Suppressor macrophage treated with lipopolysaccharide for 1 hour (primary cell): ENCODE measurements at places on chromosomes 1 and 21.

DNA sequence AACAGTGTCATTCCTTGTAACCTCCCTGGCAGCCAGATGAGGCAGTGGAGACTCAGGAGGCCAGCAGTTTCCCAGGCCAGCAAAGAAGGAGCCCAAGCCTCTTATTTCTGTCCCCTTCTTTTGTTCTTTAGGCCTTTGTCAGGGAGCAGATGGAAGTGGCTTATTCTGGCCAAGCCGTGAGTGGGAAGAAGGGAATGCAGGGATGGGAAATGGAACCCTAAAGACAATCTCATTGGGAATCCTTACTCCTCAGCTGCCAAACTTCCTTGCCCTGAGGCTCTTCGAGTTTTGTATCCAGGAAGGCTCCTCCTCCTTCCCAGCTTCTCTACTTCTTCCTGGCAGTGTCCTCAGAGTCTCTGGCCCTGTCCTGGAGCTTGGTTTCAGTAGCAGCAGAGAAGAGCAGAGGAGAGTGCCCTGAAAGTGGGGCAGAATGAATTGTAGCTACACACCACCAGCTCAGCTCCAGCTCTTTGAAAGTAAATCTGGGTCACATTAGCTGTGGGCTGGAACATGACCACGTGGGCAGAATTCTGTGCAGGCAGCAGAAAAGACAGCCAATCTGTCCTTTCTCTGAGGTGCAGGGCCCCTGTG lies 63.9 kb downstream of the NDUFS5 start:
- no peak for DNase-seq

GRCh38 chr1:115134850-115135480 lies 45.7 kb upstream of the TSPAN2 start:
- DNase-seq, result no peak

GRCh38 chr1:116814926-116815723 lies 60.9 kb downstream of the CD2 start:
- no peak for DNase-seq

DNA sequence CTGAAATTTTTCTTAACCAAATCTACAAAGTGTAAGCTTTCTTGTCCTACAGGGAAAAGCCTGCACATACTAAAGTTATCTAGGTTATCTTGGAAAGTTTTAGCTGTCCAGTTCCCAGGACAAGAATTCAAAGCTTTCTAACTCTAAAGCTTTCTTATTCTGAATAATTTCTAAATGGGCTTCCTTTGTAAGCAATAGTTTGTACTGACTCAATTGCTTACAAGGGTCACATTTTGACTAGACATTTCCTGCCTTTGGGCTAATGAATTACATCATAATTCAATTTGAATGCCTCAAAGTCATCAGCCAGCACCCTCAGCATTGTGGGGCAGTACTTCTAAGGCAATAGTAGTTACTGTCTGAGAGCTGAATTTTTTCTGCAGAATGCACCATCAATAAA lies 223.0 kb downstream of the LTN1 start:
- DNase-seq, result peak; percentile 3

GRCh38 chr1:199282751-199283305 lies 644.0 kb downstream of the PTPRC start:
- DNase-seq, result no peak

GRCh38 chr1:37945743-37946702 lies 830 bp downstream of the INPP5B start:
- DNase-seq, result peak; percentile 61

- no peak for DNase-seq
Observed at GRCh38 chr1:71041806-71042205, 5.8 kb downstream of the PTGER3 start.

DNA sequence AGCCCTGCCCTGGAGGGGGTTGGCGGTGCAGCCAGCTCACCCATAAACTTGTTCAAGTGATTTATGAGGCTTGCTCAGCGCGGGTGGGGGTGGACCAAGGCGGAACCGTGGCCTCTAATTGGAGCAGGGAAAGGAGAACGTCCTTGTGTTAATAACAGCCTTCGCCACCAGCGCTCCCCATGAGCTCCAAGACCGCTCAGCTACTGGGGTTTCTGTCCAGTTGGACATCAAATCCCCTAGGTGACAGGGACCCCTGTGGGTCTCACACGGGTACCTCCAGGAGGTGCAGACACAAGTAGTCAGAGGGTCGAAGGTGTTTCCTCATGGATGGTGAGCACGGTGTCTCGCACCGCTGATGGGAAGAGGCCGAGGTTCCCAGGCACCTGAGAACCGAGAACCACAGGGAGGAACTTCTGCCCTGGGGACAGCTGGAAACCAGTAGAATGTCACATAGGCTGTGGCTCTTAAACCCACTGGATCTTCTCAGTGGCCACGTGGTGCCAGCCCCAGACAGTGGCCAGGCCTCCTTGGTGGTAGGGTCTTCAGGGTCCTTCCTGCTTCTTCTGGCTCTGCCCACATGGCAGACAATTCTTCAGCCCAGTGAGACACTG lies 3.7 kb upstream of the ACTRT2 start:
- DNase-seq, result no peak

- no peak for DNase-seq
Observed at GRCh38 chr1:185916861-185917260, 182.7 kb downstream of the HMCN1 start.

GRCh38 chr1:52460694-52461093 lies 56.3 kb downstream of the PRPF38A start:
- no peak for DNase-seq

GRCh38 chr1:64502083-64502482 lies 32.2 kb downstream of the CACHD1 start:
- no peak for DNase-seq

- DNase-seq, result peak; percentile 69
Observed at GRCh38 chr1:153597206-153597605, 15.7 kb downstream of the S100A16 start.

DNA sequence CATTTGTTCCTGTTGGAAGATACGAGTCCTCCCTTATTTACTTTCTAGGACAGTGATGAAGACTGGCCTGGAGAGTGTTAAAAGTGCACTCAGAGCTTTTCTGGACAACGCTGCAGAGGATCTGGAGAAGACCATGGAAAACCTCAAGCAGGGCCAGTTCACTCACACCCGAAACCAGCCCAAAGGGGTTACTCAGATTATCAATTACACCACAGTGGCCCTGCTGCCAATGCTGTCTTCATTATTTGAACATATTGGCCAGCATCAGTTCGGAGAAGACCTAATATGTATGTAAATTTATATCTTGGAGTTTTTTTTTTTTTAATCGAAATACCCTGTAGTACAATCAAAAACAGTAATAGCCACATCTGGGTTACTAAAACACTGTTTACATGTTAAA lies 190.5 kb downstream of the ZP4 start:
- no peak for DNase-seq
